ENCODE measurements at places on chromosomes 2 and 18.

DNA sequence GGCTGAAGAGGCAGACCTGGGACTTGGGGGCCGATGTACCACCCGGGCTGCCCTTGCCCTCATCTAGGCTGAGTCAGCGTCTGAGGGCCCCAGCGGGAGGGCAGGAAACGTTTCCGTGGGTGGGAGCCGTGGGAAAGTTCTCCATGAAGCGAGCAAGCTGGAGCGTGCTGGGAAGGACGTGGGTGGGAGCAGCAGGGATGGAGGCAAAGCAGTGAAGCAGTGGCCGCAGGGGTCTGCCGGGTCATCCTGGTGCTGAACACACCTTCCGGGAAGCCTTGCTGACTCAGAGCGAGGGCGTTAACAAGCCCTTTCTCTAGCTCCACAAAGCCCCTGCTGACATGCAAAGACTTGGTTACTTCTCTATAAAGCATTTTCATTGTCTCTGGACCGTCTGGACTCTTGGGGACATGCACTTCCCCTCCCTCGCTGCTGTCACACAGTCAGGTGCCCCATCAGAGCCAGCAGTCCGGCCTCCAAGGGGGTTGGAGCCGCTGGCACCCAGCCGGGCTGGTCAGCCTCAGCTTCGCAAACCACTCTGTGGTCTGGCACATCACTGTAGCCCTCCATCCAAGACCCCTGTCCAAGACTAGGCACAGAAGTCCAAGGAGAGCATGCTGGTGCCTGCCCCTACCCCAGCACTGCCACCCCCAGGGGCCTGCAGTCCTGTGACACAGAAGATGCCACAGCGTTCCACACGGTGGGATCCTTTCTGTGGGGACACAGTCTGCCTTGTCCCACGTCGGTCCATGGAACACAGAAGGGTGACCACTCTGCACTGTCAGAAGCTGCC lies 115.1 kb upstream of the GPC1 start:
- no peak for DNase-seq

DNA sequence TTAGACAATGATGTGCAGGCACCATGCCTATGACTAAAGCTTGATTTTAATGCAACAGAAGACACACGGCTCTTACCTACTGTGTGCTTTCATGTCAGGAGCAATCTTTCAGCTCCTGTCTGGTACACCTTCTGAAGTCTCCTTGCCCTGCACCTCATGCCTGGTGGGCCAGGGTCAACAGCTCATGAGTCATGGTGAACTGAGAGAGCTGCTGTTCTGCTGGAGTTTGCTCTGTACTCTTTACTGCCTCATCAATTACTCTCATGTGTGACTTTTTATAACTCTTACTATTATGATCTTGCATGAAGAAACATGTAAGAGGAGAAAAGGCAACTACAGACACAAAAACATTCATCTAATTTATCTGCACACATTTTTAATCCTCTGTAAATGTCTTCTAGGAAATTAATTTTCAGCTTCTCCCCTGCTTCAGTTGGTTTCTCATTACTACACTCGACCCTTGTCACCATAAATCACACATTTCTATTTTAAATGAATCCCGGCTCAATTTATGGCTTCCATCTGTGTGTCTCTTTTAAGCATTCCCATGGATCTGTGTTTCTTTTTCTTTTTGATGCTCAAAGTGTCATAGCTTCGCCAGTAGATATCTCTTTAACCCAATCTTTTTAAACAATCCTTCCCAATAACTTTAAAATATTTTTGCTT lies 9.7 kb downstream of the SERPINB7 start:
- DNase-seq = no peak

DNA sequence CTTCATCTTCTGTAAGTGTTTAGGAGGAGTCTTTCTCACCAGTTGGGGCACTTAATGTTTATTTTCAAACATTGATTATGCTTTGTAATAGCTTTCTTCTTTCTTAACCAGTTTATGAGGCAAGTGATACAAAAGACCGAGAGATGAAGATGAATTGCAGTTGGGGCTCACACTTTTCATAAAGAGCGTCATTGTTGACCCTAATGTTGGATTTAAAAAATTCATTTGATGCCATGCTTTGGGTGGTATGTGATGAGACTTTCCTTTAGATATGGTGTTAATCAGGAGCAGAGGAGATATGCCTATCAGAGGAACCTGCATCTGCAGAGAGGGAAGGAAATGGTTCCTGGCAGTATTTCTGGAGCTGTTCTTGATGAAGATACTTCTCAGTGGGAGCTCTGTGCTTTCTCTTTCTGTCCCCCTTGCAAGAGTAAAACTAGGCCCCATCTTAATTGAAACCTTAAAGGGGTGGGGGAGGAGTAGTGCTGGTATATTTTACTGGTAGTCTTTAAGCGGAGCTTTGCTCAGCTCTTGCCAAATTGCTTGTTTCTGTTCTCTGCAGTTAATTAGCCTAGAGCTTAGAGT lies 2.3 kb downstream of the EML4 start:
- DNase-seq = no peak

DNA sequence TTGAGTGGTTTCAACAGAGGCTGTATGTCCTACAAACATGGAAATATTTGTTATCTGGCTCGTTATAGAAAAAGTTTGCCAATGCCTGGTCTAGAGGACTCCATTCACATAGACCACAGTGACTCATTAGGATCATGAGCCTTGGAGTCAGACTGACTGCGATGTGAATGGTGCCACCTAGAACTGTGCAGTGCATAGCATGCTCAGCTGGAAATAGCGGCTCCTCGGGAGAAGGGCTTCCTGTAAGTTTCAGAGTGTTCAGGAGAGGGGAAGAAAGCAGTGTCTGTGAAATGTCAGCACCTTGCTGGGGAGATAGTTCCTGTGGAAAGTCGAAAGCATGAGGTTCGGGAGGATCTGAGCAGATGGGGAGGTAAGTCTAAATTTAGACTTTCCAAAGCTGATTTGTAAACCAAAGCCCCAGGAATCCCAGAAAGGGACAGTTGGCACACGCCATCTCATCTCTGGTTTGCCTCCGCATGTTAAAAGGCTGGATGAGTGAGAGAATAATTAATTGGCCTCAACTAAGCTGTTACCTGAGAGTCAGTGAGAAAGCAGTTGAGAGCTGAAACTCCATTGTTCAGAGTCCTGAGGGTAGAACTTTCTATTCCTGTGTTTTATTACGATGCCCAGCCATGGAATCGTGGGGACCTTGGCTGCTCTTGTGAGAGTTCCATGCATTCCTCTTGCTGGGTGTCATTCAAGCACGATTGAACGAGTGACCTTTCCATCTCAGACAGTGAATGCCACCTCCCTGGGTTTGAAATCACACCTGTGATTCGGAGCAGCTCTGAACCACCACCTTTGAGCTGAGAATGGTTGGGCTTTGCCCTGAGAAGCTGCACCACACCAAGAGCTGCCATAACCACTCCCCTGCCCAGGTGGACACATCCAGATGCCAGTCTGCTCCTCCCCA lies 99.5 kb downstream of the MAPK4 start:
- DNase-seq = no peak

GRCh38 chr2:64104933-64105332 lies 39.3 kb downstream of the PELI1 start:
- no peak for DNase-seq

DNA sequence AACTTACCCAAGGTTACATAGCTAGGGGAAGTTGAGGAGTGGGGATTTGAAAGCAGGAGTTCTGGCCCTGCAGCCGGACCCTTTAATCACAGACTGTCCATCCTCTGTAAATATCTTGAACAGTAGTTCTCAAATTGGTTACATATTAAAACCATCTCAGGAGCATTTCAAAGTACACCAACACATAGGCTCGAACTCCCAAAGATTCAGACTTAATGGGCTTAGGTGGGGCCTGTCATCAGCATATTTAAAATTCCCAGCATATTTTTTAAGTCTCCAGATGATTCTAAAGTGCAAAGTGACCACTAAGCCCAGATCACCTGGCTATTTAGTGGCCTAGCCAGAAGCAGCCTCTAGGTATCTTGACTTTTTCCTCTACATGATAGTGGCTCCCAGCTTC lies 192.2 kb downstream of the ZNF385B start:
- no peak for DNase-seq

GRCh38 chr2:37417321-37417720 lies 72.9 kb downstream of the QPCT start:
- no peak for DNase-seq

DNA sequence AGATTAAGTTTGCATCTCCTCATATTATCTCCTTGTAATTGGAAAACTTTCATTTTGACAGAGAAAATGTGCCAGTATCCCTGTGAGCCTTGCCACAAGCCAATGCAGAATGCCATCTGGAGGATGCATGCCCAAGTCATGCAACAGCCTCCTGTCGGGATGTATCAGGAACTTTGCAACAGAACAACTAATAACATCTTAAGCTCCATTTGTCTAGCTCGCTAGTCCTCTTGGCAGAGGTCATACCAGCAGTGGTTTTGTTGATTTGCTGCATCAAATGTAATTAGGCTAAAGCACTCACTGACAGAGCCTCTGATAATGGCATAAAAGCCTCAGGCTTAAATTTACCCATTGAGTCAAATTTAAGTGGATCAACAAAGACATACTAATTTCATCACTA lies 125.8 kb downstream of the UBE2E3 start:
- DNase-seq = no peak

GRCh38 chr18:23918395-23919032 lies 96.0 kb upstream of the TTC39C start:
- peak; percentile 49 for DNase-seq
